Fibroblast of lung (primary cell): ENCODE measurements at places on chromosomes 4 and X. TPM values are rescaled to one million over a fixed set of nuclear protein-coding genes. Genes with fewer than 3 reads are reported as not detected.

DNA sequence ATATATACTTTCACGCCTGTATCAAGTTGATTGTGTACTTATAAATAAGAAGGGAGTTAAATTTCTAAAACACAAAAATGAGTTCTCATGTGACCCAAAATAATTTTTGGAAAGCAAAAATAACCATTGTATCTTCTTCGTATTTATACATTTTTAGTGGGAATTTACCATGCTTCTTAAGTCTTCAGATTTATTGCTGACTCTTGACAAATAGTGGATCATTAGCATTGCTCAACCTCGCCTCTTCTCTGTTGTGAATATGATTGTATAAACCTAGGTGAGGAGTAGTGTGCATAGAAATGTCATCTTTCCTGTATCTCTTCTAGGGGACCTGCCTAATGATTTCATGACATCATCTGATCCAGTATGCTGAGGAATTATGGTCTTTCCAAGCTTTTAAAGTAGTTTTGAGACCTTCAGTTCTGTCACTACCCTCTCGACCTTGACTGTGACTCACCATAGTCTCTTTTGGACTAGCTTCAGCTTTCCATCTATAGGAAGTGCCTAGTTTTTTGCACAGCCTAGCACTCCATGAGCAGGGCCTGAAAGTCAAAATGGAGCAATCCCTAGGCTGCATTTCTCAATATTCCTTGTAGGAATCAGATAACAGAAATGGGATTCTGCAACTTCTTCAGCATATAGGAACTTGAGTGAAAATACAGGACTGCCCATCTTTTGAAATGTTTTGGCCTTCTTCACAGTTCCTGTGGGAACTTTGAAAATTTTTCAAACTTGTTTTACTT is 157.6 kb downstream of the ARX start:
- H3K27me3 ChIP-seq, result no peaks in the 10 kb centered on the region
- H3K36me3 ChIP-seq, result no peaks in the 10 kb centered on the region
- H3K4me1 ChIP-seq, result no peaks in the 10 kb centered on the region
- H3K4me3 ChIP-seq, result no peak overlapping the region
- DNase-seq, result no peak

- no peak overlapping the region for H3K4me3 ChIP-seq
- no peaks in the 10 kb centered on the region for H3K4me1 ChIP-seq
- no peaks in the 10 kb centered on the region for H3K27me3 ChIP-seq
- no peaks in the 10 kb centered on the region for H3K36me3 ChIP-seq
- H3K27ac ChIP-seq, result no peak overlapping the region
Measured at GRCh38 chr4:185599553-185600243, 64.4 kb upstream of the PDLIM3 start.

The NUDT6 gene
- total RNA-seq, result 6.4 and 8.6 TPM in 2 replicates

The OTC gene
- not detected in 2 replicates for total RNA-seq

- no peaks in the 10 kb centered on the region for H3K4me1 ChIP-seq
- no peaks in the 10 kb centered on the region for H3K36me3 ChIP-seq
- peak; percentile 31 for DNase-seq
- no peak within 1 kb of the TSS for H3K4me3 ChIP-seq
- H3K27me3 ChIP-seq, result no peaks in the 10 kb centered on the region
- no peak within 1 kb of the TSS for H3K27ac ChIP-seq
Measured at GRCh38 chr4:185811509-185812364, at the start of gene SORBS2. Gene SORBS2, minus strand, starts transcription at chr4:185812194. Its CDS starts 121,623 bp downstream, at chr4:185690571.

The USP17L12 gene
- total RNA-seq, result not detected in 2 replicates

The SERPINA7 gene
- not detected in 2 replicates for total RNA-seq
